ENCODE measurements at places on chromosomes 7 and 10.

GRCh38 chr10:86363184-86363832 is 3.3 kb downstream of the GRID1 start:
- peak; percentile 65 for DNase-seq

DNA sequence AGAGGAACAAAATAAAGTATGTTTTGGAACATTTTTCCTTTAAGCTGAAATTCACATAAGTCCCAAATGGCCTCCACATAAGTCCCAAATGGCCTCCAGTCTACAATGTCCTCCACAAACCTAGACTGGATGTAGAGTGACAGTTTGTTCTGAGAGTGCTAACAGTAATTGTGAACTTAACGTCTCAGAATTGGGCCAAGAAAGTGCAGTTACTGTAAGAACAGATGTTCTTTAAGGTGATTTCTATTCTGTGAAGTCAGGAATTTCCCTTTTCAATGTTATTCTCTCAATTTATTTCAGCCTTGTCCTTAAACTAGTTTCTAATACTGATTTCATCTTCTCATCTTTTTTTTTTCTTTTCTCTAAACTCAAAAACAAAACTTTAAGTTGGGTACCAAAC is 188.7 kb upstream of the SEMA3E start:
- no peak for DNase-seq

DNA sequence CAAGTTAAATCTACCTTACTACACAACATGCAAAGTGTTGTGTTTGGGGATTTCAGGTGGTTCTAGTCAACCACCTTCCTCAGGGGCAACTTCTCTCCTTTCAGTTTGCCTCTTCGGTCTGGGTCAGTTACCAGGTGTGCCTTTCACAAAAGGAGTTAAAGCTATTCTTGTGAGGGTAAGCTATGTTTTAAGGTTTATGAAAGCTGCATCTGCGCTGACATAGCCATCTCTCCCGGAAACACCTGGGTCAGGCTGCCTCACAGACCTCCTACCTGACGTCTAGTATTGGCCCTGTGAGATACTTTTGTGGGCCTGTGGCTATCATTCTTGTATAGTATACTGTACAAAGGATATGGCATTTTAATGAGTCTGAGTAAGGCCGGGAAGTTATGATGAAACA is 67.7 kb upstream of the ITGA8 start:
- DNase-seq, result no peak

DNA sequence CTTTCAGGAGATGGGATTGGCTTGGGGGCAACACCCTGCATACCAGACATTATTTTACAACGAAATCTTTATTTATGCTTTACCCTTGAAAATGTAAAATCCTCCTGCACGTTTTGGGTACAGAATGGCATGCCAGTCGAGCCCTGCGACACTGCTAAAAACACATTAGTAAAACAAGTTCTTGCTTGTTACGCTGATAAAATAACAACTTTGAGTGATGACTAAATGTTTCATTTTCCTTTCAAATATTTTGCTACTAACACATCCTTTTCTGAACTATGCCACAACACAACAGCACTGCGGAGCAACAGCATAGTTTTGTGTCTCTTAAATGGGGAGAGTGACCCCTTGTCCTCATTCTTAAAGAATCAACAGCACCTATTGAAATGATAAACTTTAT is 76.0 kb upstream of the SEMA3D start:
- DNase-seq, result no peak

DNA sequence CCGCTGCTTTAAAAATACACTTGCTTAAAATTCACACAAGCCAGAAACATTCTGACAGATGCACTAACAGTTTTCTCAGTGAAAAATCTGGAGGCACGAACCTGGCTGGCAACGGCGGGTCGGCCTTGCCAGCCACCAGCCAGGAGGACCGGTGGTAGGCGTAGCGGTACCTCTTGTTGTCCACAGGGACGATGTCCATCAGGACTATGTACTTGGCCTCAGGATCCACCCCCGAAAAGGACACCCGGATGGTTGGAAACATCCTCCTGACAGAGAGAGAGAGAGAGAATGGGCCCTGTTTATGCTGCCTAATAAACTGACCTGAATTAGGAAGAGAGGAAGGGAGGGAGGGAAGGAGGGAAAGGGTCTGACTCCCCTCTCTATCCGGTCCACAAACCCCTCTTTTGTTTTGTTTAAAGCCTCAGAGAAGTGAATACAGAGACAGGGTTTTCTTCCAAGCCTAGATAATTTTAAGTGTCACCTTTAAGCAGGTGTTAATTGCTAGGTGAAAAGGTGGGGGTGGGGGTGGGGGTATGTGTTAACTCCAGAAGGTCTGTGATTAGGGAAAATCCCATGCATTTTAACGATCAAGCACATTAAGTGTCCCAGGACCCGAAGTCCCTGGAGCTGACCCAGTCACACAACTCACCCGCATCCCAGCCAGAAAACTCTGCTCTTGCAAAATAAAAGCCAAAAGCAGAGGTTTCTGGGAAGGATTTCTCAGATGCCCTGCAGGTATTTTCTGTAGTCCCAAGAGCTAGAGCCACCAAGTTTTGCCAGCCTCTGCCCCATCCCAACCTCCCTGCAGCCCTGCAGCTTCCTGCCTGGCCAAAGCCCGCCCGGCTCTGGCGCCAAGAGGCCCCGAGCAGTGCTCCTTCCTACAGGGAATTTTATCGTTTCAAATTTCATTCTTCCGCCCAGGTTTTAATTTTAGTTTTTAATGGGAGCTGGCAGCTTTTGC is 5.0 kb downstream of the TBX20 start:
- DNase-seq, result no peak

DNA sequence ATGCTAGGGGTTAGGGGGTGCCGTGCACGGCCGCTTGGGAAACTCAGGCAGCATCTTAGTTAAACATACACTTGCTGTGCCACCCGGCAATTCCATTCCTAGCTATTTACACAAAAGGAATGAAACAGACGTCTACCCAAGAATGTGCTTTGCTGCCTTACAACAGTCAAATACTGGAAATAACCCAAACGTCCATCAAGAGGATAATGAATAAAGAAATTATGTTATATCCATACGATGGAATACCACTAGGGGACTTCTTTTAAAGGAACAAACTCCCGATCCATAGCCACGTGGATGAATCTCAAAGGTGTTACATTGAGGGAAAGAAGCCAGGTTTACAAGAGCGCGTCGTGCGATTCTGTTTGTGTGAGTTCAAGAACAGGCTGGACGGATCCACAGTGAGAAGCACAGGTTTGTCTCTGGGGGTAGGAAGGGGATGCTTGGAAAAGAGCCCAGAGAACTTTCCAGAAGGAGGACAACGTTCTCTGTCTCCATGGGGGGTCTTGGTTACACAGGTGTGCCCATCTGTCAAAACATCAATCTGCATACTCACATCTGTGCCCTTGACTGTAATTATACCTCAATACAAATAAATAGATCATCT is 41.8 kb downstream of the STK32C start:
- DNase-seq, result no peak

GRCh38 chr10:16392531-16393069 is 44.2 kb upstream of the PTER start:
- no peak for DNase-seq

DNA sequence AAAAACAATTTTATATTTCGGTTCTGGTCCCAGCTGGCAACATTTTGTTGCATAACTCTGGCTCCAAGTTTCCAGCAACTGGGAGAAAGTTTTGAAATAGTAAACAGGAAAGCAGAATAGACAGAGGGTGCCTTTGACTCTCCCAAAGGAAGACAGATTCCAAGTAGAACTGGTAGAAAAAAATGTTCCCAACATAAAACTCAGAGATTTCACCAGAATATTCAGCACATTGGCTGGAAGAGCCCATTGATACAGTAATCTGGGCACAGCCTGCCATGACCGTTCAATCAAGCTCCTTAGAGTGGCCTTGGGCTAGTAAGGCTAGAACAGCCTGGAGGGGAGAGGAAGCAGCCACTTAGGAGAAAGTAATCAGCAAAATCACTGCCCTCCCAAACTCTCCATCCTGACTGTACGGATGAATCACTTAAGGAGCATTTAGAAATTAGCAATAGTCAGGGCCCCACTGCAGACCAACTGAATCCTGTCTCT is 120.4 kb downstream of the CUBN start:
- DNase-seq, result no peak

GRCh38 chr7:29322023-29322712 is 127.6 kb downstream of the CHN2 start:
- DNase-seq, result no peak

GRCh38 chr10:77673101-77673500 is 35.5 kb upstream of the KCNMA1 start:
- DNase-seq, result no peak

- no peak for DNase-seq
These were observed 236.4 kb downstream of the PRPF18 start for GRCh38 chr10:13823096-13823708.

DNA sequence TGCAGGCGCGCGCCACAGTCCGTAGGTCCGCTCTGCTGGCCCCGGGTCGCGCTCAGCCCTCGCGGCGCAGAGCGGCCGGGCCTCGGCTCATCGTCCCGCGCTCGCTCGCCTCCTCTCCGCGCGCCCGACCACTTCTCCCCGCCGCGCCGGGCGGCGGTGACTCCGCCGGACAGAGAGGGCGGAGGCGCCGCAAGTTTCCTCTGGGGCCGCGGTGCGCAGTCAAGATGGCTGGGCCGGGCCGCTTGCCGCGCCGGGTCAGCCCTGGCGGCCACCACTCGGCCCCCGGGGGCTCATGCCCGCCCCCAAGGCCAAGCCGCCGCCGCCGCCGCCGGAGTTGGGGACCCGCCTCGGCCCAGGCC is 441 bp downstream of the FZD8 start:
- no peak for DNase-seq

GRCh38 chr10:59907918-59908807 is 1.8 kb upstream of the CCDC6 start:
- peak; percentile 65 for DNase-seq

DNA sequence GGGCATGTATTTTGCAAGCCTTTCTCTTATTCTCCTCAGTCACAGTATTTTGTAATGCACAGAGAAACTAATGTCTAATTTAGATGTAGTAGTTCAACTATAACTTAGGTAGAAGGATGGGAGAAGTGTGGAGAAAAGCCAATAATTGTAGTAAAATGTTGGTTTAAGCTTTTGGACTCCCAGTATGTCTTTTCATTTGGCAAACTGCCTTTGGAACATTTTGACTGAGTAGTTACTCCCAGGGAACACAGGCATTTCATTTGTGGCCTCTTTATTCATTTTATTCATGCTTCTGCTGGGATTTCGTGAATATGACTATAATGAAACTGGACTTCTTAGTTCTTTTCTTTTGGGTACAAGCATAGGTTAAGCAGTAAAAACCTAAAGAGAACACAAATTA is 79.0 kb downstream of the EXOC4 start:
- DNase-seq, result no peak

GRCh38 chr10:70119623-70120022 is 13.0 kb downstream of the AIFM2 start:
- no peak for DNase-seq

GRCh38 chr10:70674560-70675495 is 2.5 kb downstream of the ADAMTS14 start:
- no peak for DNase-seq

DNA sequence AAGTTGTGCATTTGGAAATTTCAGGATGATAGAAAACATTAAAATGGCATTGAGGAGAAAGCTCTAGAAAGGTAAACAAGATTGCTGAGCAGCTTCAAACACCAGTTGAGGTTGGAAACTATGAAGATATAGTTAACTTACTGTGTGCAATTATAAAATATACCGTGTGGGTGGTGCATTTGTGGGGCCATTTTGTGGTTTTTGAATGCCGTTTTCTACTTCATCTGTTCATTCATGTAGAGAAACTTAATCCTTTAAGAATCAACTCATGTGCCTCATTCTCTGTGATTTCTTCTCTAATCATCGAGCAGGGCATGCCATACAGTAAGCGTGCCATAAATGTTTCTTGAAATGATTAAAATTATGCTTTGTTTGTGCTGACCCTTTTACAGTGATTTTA is 232.8 kb upstream of the TEX47 start:
- no peak for DNase-seq

DNA sequence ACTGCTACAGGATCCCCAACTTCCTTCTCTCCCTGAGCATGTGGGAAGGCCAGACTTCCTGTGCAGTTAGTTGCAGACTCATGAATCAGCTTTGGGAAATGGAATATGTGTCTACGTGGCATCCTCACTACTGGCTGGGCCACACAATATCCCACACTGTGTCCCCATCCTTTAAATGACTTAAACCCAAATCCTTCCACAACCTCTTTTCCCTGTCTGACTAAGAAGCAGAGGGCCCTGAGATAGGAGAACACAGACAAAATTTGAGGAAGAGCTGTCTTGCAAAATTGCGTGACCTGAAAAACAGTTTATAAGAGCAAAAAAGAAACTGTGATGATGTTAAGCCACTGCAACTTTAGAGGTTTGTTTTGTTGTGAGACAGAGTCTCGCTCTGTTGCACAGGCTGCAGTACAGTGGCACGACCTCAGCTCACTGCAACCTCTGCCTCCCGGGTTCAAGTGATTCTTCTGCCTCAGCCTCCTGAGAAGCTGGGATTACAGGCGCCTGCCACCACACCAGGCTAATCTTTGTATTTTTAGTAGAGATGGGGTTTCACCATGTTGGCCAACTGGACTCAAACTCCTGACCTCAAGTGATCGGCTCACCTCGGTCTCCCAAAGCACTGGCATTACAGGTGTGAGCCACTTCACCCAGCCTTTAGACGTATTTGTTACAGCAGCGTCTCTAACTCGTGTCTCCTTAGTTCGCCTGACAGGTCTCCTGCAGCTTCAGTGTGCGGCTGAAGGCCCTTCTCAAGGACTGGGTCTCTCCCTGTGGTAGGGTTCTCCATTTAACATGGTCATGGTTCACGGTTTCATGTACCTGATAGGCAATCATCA is 46.9 kb upstream of the SFMBT2 start:
- DNase-seq, result no peak

GRCh38 chr7:88357294-88357693 is 50.6 kb upstream of the STEAP4 start:
- no peak for DNase-seq

DNA sequence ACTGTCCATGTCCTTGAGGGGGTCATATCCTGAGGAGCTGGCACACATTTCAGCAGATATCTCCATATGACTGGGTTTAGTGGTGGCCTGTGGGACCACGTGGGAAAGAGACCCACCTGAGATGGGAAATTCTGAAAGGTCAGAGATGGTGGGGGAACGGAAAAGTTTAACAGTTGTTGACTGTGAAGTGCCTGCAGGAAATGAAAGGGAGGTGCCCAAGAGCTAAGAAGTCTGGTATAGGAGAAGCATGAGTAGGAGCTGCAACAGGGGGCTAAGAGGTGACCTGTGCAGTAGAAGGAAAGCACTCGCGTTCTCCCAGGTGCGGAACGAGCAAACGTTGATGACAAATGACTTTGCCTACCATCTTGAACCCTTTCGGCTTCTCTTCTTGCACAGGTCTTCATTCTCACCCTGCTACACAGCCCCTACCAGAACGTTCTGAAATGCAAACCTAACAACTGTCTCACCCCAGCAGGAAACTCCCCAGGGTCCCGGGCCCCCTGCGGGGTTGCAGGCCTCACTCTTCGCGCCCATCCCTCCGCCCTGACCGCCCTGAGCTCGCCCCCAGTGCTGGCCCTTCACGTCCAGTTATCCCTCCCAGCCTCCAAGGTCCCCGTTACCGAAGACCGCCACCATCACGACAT is 9.8 kb upstream of the FXYD4 start:
- DNase-seq, result no peak

- no peak for DNase-seq
These were observed 32.4 kb upstream of the HIBADH start for GRCh38 chr7:27695096-27695495.

GRCh38 chr10:98808282-98808892 is 361.7 kb upstream of the HPS1 start:
- no peak for DNase-seq

GRCh38 chr7:24135003-24135817 is 148.8 kb upstream of the NPY start:
- no peak for DNase-seq

- no peak for DNase-seq
These were observed 278.1 kb downstream of the HTR7 start for GRCh38 chr10:90579602-90580242.

GRCh38 chr7:100894860-100895700 is 608 bp downstream of the ACHE start:
- peak; percentile 84 for DNase-seq
